ENCODE measurements at places on chromosomes 3 and 15.

DNA sequence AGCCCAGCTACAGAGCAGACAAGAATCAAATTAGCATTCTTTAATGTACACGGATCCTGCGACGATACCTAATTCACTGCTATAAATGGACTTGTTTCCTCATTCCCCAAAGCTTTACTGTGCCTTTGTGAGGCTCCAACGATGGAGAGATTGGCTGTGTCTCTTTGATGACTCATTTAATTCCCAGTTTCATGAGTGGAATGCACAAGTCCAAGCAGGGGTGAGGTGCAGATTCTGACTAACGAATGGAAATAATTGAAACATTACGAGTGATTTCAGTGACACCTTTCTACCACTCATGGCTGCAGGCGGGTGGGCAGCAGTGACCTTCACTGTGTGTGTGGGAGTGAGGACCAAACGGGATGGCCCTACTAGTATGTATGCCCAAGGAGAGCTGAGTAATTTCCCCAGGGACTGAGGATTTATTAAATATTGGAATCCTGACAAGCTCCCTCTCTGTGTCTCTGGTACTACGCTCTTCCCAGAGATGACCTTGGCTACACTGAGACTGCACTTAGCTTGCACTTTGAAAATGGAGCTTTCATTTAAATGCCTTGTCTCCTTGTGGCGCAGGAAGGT lies 156.7 kb downstream of the CACNA2D3 start:
- DNase-seq = no peak

- no peak for DNase-seq
Measured at GRCh38 chr15:88656760-88657221, 18.0 kb downstream of the ISG20 start.

GRCh38 chr3:81910244-81910852 lies 148.9 kb upstream of the GBE1 start:
- DNase-seq = no peak

- DNase-seq = no peak
Measured at GRCh38 chr3:167084545-167084944, 295.6 kb downstream of the ZBBX start.

DNA sequence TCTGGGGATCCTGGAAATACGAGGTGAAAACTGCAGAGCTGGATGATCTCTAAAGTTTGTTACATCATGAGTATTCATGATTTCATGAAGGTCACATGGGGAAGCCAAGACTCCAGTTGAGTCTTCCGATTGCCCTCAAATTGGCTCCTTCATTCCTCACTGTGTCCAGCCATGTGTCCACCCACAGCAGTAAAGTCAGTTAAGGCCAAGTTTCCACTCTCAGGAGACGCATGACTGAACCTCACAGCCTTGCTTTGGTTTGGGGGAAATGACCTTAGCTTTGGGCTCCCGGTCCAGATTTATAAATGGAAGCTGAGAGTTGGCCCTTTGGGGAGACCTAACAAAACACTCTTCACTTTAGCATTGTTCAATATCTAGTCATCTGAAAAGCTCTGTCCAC lies 289.7 kb upstream of the MCTP2 start:
- DNase-seq = no peak

GRCh38 chr15:35827911-35828310 lies 281.9 kb upstream of the DPH6 start:
- no peak for DNase-seq

DNA sequence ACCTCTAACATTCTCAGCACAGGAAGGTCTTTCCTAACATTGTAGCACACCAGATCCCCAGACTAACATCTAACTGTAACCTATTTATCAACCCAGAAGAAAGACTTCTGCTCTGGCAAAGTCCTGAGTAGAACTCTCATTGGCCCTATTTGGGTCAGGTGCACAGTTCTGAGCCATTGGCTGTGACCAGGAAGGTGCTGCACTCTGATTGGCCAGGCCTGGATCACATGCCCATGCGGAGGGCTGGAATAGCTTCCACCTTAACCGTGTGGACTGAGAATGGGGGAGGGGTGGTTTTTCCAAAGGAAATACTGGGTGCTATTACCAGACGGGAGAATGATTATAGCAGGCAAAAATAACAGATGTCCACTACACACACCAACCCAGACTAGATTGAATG lies 11.5 kb downstream of the FEZF2 start:
- no peak for DNase-seq

GRCh38 chr3:150770681-150771080 lies 7.7 kb upstream of the SIAH2 start:
- DNase-seq = no peak

- no peak for DNase-seq
Measured at GRCh38 chr3:66803206-66803605, 194.9 kb upstream of the KBTBD8 start.

DNA sequence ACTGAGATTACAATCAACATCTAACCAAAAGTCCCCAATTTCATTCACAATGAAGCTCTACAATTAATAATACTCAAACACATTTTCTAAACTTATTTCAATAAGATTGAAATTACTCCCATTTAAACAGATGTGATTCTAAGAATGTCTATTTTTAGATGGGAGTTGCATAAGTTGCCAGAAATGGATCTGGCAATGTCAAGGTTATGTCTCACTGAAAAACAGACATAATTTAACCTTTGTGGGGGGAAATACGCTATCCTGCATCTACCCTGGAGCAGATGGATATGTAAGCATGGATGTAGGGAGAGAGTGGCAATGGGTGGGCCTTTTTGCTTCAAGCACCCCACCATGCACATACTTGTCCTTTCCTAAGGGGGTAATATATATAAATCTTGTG lies 6.7 kb upstream of the EIF1B start:
- DNase-seq = no peak

DNA sequence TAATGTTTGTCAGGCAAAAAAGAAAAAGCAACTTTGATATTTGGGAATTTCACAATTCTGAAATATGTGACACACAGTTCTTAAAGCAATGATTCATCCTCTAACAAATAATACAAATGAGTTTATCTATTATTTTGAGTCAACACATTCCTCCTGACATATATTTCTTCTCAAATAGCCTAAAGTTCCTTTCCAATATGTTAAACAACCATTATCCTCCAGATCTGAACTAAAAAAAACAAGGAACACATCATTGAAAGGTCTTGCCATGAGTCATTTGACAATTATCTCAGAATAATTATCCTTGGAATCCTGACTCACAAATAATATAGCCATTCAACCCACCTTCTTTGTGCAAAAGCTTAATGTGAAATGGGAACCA lies 208.7 kb upstream of the CDIN1 start:
- no peak for DNase-seq

GRCh38 chr15:85404176-85404917 lies 23.9 kb downstream of the AKAP13 start:
- no peak for DNase-seq

DNA sequence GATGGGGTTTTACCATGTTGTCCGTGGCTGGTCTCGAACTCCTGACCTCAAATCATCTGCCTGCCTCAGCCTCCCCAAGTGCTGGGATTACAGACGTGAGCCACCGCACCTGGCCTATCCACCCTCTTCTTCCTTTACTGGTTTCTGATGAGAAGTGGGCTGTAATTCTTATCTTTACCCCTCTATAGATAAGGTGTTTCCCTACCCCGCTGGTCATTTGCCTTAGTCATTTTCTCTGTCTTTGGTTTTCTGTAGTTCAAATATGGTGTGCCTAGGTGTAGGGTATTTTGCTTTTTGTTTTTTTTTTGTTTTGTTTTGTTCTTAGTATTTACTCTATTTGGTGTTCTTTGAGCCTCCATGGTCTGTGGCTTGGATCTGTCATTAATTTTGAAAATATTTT lies 41.3 kb downstream of the APBA2 start:
- no peak for DNase-seq

- no peak for DNase-seq
Measured at GRCh38 chr3:22922317-22922716, 280.8 kb upstream of the UBE2E2 start.

- DNase-seq = no peak
Measured at GRCh38 chr15:72491768-72492167, 17.6 kb downstream of the ARIH1 start.

- no peak for DNase-seq
Measured at GRCh38 chr15:83015361-83015760, 3.9 kb upstream of the C15orf40 start.

- DNase-seq = no peak
Measured at GRCh38 chr3:168828536-168828935, 732.8 kb upstream of the GOLIM4 start.

- DNase-seq = no peak
Measured at GRCh38 chr3:197025736-197026480, 3.7 kb downstream of the MELTF start.

GRCh38 chr3:42790714-42791229 lies 13.5 kb downstream of the HIGD1A start:
- no peak for DNase-seq

GRCh38 chr15:95940431-95940985 lies 390.0 kb upstream of the NR2F2 start:
- DNase-seq = no peak

DNA sequence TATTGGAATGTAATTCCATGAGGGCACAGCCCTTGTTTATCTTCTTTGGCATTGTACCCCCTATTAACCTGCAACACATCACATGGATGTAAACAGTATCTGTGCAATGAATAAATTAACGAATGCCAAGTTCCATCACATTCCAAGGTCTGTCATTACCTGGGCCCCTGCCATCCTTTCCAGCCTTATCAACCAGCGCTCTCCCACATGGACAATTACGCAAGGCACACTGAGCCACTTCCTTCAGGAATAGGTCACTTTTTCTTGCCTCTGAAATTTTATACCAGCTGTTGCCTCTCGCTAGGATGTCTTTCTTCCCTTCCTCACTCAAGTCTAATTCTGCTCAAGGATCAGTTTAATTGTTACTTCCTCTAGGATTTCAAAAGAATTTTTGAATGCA lies 1051.8 kb upstream of the CFAP20DC start:
- no peak for DNase-seq

DNA sequence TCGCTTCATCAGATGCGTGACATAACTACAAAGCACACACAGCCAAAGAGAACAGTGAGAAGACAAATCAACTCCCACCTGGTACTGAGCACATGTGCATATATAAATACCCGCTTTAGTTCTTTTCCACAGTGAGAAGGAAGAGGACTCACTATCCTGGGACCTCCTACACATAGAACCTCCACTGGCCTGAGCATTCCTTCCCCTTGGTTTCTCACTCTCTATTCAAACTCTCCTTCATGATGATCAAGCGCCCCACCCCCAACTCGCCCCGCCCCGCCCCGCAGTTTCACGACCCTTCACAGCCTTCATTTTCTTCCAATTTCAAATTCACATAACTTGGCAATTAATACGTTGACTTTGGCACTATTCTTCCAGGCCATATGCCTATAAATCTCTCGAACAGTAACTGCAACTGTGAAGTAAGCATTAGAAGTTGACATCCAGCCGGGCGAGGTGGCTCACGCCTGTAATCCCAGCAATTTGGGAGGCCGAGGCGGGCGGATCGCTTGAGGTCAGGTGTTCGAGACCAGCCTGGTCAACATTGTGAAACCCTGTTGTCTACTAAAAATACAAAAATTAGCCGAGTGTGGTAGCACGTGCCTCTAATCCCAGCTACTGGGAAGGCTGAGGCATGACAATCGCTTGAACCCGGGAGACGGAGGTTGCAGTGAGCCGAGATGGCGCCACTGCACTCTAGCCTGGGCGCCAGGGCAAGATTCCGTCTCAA lies 1.1 kb downstream of the RPS17 start:
- DNase-seq = no peak

DNA sequence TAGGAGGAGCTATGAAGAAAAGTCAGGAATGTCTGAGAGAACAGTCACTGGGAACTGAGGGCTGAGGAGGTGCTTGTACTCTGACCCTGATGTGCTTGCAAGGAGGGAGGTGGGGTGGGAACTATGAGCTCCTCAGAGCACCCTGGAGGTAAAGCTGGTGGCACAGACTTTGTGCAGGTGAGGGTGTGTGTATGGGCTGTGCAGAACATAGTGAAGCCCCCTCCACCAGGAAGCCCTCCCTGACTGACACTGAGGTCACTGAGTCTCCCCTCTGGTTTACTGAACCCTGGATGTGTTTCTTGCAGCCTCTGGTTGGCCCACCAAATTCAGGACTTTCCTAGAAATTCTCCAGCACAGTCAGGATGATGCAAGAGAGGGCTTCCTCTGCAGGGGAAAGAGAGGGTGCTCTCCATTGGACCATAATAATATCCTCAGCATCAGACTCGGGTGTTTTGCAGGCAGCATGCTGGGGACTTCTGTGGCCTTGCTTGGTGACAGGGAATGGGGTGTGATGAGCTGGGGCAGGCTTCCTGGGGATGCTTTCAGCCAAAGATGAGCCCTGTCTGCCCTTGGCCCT lies 1.5 kb upstream of the ISLR start:
- no peak for DNase-seq

DNA sequence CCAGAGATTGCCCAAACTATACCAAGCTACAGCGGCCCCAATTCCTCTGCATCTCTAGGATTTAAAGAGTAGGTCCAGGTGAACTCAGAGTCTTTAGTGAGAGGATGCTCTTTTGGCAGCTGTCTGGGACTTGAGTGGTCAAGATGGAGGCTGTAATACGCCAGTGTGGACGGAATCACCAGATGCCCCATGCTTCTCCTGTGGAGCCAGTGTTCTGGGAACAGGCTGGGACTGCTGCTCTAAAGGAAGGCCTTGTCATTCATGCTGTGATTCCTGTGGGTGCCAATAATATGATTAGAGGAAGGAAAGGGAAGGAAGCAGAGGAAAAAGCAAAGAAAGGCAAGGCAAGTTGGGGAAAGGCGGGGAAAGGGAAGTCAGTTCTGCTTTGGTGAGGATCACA lies 17.4 kb upstream of the NOX5 start:
- no peak for DNase-seq

DNA sequence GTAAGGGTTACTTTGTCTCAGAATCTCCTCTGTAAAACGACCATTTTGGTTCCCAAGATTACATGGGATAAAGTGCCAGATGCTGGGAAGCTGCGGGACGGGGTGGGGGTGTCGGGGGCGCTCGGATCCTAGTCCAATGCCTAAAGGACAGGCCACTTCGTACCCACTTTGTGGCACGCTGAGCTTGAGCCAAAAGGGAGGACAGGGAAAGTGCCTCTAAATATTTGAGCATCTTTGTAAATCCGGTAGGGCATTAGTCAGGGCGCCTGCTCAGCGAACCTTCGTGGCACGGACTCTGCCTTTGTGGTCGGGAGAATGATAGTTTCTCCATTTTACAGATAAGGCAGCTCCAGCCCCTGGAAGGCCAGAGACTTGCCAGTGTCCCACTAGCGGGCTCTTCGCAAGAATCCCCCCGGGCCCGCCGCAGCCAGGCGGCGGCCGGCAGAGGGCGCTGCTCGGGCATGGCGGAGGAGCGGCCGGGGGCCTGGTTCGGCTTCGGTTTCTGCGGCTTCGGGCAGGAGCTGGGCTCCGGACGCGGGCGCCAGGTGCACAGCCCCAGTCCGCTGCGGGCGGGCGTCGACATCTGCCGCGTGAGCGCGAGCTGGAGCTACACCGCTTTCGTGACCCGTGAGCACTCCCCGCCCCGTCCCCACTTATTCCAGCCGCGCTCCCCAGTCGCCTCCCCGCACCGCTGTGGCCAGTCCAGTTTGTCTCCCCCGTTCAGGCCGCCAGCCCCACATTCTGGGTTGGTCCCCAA lies 1.8 kb downstream of the RCCD1 start:
- DNase-seq = peak; percentile 85
